ENCODE measurements at places on chromosomes 7 and 10.

DNA sequence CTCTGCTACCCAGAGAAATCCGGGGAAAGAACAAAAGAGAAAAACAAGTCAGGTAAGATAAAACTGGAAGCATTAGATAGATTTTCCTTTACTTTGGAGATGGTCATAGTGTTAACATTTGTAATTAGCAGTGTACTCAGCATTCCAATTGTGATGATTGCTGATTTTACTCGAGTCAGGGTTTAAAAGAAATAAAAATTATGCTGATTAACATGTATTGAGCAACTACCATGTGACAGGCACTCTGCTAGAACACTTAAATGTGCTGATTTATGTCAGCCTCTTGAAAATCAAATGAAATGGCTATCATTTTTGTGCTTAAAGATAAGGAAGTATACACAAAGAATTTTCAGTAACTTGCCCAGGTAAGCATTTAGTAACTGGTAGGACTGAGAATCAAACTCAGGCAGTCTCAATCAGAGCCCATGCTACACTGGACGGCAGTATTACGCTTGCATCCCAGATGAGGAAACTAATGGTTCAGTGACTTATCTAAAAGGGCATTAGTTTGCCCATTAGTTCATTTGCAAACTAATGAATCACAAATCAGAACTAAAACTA, 735.1 kb upstream of the SORCS1 start:
- no peak for DNase-seq

DNA sequence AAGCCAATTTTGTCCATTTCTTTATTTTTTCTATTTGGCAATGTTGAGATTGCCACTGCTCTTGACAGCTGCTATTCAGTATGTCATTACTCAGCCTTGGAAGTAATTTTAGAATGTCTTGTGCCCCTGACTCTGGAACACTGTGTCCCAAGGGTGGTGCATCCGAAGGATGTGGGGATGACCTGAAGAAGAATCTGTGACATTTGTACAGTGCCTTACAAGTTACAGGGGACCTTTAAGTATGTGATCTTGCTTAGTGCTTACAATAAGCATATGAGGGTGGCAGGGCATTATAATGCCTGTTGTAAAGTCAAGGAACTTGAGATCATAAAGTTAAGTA, 239.5 kb downstream of the REEP3 start:
- no peak for DNase-seq

DNA sequence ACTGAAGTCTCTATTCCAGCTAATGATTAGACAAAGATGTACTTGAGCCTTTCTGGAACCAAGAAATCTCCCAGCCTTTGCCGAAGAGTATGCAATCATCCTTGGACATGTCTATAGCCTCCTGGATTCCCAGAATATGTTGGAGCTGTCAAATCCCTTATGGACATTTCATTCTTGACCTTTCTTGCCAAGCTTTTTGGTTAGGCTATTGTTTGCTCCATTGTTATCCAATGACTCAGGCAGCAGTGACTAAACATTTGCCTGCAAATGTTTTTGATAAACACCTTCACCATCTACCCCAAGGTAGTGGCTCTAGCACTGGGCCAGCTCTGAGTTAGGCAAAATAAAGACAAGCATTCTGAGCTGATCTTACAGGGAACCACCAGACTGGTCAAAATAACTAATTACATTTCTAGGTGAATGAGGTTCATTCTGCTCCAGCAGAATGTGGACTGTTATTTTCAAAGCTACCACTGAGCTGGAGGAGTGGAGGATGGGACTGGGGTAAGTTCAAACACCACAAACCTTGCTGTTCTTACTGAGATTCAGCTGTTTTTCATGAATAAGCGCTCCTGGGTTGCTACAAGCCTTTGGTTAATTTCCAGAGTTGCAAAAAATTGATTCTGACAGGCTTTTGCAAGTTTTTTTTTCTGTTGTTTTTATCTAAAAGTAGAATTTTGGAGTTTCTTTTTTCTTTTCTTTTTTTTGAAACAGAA, 81.0 kb downstream of the TMEM270 start:
- DNase-seq, result peak; percentile 53

- peak; percentile 11 for DNase-seq
These were observed 153.7 kb downstream of the CDK14 start for GRCh38 chr7:90749774-90750173.

GRCh38 chr7:55052741-55053427, 34.1 kb downstream of the EGFR start:
- DNase-seq, result peak; percentile 77

- DNase-seq, result no peak
These were observed 6.5 kb downstream of the BAG3 start for GRCh38 chr10:119657725-119658124.

GRCh38 chr10:44950326-44951225, 9.0 kb upstream of the RASSF4 start:
- no peak for DNase-seq

DNA sequence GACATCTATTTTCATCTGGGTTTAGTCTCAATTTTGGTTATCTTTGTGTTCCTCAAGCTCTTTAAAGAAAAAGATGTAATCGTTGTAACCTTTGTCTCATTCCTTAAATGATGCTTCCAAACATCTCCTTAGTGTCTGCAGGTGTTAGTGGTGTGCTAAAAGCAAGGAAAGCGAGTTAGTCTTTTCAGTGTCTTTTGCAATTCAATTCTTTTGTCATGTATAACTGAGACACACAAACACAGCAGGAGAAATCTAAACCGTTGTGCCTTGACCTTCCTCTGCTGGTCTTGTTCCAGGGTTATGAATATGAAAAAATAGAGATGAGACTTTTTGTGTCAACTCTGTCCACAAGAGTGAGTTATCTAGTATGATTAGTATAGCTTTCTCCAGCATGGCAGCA, 40.7 kb downstream of the PIK3CG start:
- no peak for DNase-seq

GRCh38 chr7:126079581-126079980, 1150.0 kb upstream of the POT1 start:
- DNase-seq, result no peak

DNA sequence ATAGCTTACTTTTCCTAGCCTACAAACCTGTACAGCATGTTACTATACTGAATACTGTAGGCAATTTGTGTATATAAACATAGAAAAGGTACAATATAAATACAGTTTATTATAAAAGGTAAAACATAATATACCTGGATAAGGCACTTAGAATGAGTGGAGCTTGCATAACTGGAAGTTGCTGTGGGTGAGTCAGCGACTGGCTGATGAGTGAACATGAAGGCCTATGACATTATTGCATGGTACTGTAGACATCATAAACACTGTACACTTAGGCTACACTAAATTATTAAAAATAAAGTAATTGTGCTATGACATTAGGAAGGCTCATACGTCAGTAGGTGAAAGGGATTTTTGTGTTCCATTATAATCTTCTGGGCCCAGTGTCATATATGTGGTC, 228.8 kb downstream of the HDAC9 start:
- no peak for DNase-seq

DNA sequence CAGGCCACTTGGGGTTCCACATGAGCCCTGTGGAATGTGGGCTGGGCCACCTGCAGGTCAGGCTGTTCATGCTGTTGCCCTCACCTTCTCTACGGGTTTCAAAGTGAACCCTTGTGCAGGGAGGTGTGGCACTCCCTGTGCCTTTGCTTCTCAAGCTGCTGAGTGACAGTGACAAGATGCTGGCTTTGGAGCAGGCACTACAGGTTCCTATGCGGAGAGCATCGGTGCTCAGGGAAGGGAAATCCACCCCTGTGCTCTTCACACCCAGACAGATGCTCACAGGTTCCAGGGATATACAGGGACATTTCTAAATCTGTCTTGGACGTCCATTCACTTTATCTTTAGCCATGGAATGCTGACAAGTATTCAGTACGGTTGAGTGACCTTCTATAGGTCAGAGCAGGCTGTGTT, 1005.0 kb downstream of the LRMDA start:
- no peak for DNase-seq

- no peak for DNase-seq
These were observed 604.8 kb upstream of the IGFBP3 start for GRCh38 chr7:46525876-46526275.

- DNase-seq, result peak; percentile 6
These were observed 13.7 kb downstream of the ASB15 start for GRCh38 chr7:123615344-123615743.

DNA sequence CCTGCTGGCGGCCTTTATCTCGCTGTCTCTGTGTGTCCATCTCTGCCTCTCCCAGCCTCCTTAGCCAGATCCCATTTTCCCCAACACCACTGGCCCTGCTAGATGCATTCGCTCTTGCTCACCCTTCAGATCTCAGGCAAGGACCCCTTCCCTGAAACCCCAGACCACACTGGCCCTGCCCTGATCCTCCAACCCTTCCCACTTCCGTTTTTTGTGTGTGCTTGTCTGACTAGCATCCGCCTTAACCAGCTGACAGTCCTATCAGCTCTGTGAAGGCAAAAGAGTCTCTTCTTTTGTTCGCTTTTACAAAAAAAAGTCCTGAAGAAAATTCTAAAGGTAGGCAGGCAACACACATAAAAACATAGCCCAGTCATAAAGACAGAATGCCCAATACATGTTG, 28.7 kb downstream of the CHST15 start:
- no peak for DNase-seq

DNA sequence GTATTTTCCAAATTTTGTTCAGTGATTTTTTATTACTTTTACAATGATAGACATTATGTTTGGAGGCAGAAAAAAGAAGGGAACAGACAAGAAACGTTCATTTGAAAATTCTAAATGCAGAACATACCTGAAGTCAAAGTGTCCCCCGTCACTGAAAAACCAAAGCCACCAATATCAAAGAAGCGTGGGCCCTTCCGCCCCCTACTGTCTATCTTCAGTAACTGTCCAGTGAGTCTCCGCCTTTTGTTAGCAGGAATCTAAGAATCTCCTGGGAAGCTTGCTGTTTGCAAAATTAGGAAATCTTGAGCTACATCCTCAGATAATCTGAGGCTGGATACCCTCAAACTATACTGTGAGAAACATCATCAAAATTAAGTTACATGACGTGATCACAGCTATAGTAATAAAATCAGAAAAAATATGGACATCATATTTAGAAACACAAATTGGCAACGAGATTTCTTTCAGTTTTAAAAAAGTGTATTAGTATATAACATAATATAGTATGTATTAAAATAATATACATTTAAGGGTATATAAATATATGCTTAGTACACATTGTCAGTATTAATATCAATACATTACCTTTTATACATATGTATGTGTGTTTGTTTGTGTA, 169.3 kb upstream of the AKR1E2 start:
- peak; percentile 63 for DNase-seq

GRCh38 chr7:16014031-16014430, 327.5 kb upstream of the MEOX2 start:
- DNase-seq, result no peak

- peak; percentile 81 for DNase-seq
These were observed 29.8 kb downstream of the C10orf67 start for GRCh38 chr10:23314835-23315239.

DNA sequence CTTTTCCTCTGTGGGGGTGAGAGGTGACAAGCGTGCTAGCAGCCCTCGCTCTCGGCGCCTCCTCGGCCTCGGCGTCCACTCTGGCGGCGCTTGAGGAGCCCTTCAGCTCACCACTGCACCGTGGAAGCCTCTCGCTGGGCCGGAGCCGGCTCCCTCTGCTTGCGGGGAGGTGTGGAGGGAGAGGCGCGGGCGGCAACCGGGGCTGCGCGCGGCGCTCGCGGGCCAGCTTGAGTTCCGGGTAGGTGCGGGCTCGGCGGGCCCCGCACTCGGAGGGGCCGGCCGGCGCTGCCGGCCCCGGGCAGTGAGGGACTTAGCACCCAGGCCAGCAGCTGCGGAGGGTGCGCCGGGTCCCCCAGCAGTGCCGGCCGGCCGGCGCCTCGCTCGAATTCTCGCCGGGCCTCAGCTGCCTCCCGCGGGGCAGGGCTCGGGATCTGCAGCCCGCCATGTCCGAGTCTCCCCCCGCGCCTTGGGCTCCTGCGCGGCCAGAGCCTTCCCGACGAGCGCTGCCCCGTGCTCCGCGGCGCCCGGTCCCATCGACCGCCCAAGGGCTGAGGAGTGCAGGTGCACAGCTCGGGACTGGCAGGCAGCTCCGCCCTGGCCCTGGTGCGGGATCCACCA, 352.8 kb upstream of the PODXL start:
- no peak for DNase-seq

- DNase-seq, result no peak
These were observed 1.2 kb downstream of the CCM2 start for GRCh38 chr7:45001138-45001694.

GRCh38 chr10:43202224-43202656, 64.0 kb downstream of the CSGALNACT2 start:
- DNase-seq, result no peak

DNA sequence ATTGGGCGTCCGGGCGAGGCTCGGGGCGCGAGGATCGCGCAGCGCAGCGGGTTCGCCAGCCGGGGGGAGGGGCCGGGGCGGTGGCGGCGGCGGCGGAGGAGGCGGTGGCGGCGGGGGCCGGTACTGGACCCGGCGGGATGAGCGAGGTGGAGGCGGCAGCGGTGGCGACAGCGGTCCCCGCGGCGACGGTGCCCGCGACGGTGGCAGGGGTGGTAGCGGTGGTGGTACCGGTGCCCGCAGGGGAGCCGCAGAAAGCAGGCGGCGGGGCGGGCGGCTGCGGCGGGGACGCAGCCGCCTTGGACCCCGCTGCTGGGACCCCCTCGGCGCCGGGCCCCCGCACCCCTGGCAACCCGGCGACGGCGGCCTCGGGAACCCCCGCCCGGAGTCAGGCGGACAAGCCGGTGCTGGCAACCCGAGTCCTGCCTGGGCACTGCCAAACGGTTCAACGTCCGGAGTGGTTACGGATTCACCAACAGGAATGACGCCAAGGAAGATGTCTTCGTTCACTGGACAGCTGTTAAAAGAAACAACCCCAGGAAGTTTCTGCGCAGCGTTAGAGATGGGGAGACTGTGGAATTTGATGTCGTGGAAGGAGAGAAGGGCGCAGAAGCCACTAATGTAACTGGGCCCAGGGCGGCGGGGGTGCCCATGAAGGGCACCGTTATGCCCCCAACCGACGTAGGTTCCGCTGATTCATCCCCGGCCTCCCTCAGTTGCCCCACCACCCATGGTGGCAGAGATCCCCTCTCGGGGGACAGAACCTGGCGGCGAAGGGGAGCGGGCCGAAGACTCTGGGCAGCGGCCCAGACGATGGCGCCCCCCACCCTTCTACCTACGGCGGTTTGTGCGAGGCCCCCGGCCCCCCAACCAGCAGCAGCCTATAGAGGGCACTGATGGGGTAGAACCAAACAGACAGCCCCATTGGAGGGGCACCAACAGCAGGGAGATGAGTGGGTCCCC, 100.3 kb upstream of the CPXM2 start:
- no peak for DNase-seq

DNA sequence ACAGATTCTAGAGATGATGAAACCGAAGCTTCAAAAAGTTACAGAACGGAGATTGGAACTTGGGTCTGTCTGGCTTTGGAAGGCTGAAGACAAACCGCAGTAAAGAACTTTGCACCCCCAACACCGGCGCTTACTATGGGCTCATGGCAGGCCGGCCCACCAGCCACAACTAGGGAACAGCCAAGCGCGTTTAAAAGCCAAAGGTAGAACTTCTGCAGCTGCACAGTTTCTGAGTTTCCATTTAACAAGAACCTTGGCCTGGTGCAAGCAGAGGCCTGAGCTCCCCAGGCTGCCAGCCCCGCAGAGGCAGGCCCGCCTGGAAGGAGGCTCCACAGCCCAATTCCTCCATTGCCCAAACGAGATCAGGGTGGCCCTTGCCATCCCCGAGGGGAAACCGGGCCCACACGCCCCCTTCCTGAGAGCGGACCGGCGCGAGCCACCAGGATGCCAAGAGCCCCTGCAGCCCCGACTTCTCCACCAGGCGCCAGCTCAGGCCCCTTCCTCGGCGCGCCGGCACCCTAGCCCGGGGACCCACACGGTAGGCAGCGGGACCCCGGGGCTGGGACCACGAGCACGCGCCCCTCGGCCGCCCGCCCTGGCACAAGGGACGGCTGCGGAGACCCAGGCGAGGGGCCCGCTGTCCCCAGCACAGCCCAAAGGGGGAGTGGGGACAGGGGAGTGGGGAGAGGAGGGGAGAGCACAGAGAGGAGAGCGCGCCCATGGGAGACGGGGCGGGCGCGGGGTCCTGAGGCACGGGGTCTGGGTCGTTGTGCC, 566 bp downstream of the MAD1L1 start:
- DNase-seq, result peak; percentile 29
